D341Med (cell line): ENCODE measurements at places on chromosomes 2 and 18.

DNA sequence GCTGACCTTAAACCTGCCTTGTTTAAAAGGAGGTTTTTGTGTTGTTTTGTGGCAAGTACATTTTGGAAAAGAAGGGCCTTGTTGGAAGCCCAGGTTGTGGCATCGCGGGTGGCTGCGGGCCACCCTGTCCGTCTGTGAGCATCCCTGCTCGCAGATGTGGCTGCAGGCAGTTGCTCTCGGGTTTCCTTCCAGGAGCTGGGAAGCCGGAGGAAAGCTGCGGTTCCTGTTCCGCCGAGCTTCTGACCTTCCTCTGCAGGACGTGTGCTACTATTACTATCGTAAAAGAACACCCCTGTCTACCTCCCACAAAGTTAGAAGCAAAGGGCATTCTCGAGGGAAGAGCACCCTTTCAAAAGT, 766 bp downstream of the MFF start:
- peak; percentile 49 for DNase-seq

DNA sequence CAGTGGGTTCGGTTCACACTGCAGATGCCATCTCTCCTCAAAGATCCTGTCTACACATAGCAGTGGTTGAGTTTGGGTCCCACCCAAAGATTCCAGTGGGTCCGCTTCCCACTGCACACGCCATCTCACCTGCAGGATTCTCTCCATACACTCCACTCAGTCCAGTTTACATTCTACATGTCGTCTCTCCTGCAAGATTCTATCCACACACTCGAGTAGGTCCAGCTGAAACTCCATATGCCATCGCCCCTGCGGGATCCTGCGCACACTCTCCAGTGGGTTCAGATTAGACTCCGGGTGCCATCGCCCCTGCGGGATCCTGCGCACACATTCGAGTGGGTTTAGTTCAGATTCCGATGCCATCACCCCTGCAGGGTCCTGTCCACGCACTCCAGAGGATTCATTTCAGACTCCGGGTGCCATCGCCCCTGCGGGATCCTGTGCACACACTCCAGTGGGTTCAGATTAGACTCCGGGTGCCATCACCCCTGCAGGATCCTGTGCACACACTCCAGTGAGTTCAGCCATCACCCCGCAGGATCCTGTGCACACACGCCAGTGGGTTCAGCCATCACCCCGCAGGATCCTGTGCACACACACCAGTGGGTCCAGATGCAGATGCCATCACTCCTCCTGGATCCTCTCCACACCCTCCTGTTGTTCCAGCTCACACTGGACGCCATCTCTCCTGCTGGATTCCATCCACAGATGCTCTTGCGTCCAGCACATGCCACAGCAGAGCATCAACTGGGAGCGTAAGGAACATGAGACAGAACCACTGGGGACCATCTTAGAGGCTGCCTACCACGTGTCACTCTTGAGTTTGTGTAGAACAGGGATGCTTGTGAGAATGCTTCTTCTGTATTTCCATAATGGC, 3.0 kb upstream of the PXDN start:
- no peak for DNase-seq

DNA sequence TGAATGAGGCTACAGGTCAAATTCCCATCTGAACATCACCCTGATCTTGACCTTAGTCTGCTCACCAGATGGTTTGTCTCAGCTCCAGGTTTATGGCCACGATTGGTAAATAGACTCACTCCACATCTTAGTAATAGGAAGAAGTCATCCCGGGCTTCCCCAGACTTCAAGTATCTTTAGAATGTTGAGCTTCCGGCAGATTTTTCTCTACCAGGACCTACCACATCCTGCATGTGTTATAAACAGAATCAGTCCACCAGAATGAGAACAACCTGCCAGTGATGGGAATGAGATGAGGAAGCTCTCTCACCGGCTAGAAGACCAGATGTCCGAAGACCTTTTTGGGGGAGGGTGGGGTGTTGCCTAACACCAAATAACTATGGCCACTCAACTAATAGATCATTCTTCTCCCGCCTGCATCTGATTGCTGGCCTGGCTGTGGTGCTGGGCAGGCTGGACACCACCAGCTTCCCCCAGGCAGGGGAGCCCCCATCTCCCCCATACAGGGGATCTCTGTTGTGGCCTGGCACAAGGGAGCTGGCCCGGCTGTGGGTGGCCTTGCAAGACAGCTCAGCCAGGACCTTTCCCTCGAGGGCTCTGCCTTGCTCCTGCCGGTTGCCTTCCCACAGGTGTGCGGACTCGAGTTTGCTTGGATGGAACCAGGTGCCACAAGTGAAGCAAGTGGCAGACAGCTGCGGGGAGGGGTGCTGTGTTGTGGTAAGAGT, 88.5 kb downstream of the SH3RF3 start:
- no peak for DNase-seq

- no peak for DNase-seq
Observed at GRCh38 chr2:105100046-105100840, 62.4 kb downstream of the MRPS9 start.

DNA sequence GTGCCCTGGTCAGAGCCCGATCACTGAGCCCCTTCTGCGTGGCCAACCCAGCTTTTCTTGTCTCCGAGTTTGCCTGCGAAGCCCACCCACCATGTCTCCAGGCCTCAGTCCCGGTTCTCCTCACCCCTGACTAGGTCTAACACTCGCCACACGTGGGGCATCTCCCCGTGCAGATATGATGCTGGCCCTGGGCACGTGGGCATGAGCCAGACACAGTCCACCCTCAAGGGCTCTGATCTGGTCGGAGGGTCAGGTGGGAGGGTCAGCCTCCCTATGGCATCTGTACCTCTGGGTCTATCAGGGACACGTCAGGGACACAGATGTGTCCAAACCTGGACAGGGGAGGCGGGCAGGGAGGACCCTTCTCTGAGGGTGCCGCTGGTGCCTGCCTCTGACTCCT, 95.4 kb downstream of the RHOB start:
- DNase-seq = no peak

DNA sequence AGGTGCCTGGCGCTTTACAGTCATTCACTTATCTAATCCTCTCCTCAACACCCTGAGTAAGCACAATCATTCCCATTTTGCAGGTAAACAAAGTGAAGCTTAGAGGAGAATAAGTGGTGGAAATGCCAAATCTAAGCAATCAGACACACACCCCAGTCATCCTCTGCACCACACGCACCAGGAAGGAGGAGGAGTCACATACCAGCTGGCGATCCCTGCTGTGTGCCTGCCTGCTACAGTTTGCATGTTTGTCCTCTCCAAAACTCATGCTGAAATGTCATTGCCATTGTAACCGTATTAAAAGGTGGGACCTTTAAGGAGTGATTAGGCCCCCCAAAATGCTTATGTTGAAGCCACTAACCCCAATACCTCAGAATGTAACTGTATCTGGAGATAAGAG, 93.7 kb downstream of the LOXHD1 start:
- DNase-seq = no peak

- DNase-seq = no peak
Observed at GRCh38 chr2:206435742-206436141, 7.6 kb upstream of the ADAM23 start.
